ENCODE measurements at places on chromosomes 4 and X.
A peak's percentile ranks its signal among the peaks of the same experiment; 100 is the strongest.

DNA sequence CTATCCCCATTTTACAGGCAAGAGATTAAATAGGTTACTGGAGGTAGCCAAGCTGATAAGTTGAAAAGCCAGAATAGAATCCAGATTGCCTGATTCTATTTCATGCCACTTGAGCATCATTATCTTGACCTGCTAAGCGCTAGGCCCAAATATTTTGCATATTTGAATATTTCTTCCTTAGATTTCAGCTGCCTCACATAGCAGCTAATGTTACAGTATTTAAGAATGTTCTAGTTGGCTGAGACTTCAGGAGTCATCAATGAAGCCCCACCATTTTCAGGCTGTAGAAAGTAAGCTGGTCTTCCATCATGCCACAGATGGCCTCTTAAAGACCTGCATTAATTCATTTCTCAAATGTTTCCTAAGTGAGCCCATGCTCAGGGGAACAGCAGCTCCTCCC lies 121.4 kb downstream of the SHROOM3 start:
- no peak for DNase-seq

GRCh38 chr4:92451782-92452181 lies 148.0 kb downstream of the GRID2 start:
- no peak for DNase-seq

DNA sequence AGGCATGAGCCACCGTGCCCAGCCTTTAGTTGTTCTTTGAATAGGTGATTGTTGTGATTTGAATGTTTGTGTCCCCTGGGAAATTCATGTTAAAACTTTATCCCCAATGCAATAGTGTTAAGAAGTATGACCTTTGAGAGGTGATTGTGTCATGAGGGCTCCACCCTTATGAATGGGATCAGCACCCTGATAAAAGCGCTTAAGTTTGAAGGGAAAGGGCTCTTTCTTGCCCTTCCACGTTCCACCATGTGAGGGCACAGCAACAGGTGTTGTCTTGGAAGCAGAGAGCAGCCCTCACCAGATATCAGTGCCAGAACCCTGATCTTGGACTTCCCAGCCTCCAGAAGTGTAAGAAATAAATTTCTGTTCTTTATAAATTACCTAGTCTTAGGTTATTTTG lies 33.7 kb upstream of the RP2 start:
- no peak for DNase-seq

DNA sequence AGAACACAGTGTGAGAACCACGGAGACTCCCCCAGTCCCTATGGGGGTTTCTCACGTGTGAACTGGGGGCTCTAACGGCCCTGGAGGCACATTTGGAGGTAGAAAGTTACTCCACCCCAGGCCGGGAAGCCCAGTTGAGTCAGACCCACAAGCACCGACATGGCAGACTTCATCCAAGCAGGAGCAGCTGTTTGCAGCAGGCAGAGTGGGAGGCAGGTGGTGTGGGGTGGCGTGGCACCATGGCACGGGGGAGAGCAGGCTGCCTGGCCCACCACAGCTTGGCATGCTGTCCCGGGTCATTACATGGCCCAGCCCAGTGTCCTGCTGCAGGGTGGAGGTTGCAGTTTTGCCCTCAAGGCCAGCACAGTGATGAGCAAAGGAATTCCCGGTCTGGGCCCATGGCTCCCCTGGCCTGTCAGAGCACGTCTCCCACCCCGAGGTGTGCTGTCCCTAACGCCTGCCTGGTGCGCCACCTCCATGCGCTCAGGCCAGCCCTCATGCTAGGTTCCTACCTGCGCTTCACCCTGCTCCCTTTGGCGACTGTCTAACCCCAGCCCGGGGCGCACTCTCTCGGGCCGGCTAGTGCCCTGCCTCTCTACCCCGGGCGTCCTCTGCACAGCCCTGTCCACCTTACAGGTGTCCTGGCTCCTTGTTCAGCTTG lies 90.6 kb upstream of the AFAP1 start:
- DNase-seq: no peak

- no peak for DNase-seq
Observed at GRCh38 chr4:76874176-76874575, 23.8 kb downstream of the SOWAHB start.

- no peak for DNase-seq
Observed at GRCh38 chr4:80189956-80190677, 7.2 kb upstream of the PRDM8 start.

DNA sequence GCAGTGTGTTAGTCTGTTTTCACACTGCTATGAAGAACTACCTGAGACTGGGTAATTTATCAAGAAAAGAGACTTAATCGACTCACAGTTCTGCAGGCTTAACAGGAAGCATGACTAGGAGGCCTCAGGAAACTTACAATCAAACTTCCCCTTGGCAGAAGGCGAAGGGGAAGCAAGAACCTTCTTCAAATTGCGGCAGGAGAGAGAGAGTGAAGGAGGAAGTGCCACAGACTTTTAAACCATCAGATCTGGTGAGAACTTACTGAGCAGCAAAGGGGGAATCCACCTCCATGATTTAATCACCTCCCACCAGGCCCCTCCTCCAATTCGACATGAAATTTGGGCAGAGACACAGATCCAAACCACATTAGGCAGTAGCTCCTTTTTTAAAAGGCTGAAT lies 59.2 kb upstream of the LEF1 start:
- no peak for DNase-seq

DNA sequence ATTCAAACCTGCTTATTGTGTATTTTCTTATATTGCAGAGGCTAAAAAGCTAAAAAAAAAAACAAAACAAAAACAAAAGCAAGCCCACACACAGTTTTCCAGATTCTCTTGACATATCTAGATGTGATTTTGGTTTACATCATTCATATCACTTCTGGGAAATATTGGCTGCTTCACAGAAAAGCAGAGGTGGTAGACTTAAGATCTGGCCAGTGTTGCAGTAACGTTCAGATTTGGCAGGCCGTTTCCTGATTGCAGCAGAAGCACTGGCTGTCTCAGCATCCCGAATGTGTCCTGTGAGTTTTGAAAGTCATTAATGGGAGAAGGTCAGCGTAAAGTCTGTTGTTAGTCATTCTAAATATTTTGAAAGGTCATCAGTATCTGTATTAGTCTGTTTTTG lies 2062.0 kb downstream of the ARAP2 start:
- DNase-seq: no peak

- peak; percentile 44 for DNase-seq
Observed at GRCh38 chrX:28586981-28587551, at the start of gene IL1RAPL1. Gene IL1RAPL1, plus strand, starts transcription at chrX:28587446.

- no peak for DNase-seq
Observed at GRCh38 chrX:10124506-10125247, 32.1 kb upstream of the CLCN4 start.

DNA sequence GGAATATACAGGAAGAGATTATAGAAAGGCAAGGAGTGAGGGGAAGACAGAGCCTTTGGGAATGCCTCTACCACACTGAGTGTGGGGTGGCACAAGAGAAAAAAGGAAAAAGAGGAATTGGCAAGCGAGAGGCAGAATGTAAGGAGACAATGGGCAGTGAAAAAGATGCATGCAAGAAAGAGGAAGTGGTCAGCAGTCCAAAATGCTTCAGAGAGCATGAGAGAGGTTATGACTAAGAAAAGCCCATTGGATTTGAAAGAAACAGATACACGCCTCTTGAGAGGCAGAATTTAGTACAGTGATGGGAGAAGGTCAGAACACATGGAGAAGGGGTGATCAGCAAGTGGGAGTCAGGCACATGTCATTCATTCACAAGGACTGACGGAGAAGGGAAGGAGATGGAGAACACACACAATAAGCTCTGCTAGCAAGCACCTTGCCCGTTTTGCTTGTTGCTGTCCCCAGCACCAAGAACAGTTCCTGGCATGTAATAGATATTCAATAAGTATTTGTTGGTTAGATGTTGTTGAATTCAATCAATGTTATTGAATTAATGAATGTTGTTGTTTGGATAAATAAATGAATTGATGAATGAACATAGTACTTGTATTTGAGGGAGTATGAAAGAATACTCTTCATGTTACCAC lies 6.3 kb downstream of the DCHS2 start:
- DNase-seq: no peak

DNA sequence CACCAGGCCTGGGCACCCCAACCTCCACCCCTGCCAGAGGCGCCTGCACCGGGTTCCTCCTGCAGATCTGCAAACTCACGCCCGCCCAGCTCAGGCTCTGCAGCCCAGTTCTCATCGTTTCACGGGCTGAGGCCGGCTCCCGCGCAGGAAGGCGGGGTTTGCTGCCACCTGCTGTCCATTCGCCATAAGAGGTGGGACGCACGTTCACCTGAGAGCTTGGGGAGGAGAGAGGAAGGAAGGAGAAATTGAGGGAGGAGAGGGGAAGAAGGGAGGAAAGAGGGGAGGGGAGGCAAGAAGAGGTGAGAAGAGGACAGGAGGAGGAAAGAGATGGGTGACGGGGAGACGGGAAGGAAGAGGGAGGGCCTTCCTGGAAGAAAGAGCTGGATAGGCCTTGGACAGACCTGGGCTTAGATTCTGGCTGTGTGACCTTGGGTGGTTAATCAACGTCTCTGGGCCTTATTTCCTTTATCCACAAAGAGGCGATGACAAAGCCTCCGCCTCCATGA lies 114.5 kb downstream of the ADRA2C start:
- DNase-seq: peak; percentile 69

DNA sequence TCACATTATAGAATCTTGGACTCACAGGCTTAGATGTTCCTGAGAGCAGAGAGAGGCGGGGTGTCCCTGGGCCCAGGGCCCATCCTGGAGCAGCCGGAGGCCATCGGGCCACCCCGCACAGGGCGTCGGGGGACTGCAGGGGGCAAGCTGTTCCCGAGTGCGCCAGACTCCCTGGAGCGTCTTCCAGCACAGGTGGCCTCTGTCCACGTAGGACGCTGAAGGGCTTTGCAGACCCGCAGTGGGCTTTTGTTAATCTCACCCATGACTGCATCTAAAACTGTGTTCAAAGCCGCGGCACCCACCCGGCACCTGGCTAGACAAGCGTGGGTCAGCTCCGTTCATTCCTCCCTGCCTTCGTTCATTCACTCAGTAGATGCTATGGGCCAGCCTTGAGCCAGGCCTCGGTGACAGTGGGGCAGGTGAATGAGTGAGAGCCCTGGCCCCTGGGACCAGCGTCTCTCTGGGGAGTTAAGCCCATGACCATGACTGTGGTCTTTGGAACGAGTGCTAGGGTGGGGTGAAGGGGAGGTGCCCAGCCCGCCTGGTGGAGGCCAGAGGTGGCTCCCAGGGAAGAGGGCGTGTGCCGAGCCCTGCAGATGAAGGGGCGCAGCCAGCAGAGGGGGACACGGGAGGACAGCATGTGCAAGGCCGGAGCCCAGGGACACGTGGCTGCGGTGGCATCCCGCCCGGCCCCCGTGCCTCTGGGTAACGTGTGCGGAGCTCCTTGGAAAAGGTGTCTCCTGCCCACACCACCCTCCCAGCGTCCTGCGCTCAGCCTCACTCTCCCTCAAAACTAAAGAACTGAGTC lies 98.3 kb downstream of the HMX1 start:
- DNase-seq: no peak

DNA sequence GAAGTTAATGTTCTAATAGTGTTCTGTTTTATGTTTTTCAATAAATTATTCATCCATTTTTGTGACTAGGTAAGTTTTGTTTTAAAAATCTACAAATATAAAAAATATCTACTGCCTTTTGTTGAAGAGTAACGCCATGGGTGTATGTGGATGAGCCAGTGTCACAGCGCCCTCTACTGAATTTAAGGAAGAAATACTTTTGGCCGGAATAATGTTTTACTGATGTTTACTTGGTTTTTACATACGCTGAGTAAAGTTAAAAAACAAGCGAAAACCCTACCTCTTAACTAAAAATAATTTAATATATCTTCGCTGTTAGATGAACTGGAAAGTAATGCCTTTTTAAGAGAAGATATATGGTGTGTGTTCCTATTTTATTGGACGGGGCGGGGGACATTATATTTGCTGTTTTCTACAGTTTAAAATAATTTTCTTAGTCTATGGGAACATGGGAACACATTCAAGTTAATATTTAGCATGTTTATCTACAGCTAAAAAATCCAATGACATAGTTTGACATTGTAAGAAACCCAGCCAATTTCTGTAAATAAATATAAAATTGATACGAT lies 86.1 kb downstream of the CPE start:
- peak; percentile 33 for DNase-seq

DNA sequence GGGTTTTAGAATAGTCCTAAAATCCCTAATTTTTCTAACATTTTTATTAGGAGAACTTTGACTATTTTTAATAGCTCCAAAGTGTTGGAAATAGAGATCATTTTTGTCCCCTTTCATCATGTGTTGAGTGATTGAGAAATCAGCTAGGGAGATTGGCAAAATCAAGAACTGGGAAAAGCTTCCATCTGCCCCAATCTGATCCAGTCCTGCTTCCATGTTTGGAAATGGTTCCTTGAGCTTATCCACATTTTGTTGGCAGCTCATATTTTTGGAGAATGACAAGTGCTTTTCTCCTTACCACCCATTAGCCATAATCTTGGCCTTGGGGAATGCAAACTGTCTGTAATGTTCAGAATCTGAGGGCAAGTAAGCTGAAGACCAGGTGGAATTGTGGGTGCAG lies 73.9 kb downstream of the SYNPO2 start:
- no peak for DNase-seq

- DNase-seq: no peak
Observed at GRCh38 chrX:48816014-48816810, 10.1 kb upstream of the ERAS start.

DNA sequence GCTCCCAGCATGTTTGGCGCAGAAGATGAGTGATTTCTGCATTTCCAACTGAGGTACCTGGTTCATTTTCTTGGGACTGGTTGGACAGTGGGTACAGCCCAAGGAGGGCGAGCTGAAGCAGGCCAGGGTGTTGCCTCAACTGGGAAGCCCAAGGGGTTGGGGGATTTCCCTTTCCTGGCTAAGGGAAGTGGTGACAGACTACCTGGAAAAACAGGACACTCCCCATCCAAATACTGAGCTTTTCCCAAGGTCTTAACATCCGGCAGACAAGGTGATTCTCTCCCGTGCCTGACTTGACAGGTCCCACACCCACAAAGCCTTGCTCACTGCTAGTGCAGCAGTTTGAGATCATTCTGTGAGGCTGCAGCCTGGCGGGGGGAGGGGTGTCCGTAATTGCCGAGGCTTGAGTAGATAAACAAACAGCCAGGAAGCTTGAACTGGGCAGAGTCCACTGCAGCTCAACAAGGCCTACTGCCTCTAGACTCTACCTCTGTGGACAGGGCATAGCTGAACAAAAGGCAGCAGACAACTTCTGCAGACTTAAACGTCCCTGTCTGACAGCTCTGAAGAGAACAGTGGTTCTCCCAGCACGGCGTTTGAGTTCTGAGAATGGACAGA lies 307.7 kb upstream of the ARSJ start:
- DNase-seq: no peak

- no peak for DNase-seq
Observed at GRCh38 chr4:73068491-73069337, 802 bp downstream of the COX18 start.

- DNase-seq: no peak
Observed at GRCh38 chrX:118736394-118737010, 9.1 kb downstream of the IL13RA1 start.

GRCh38 chr4:2731907-2732317 lies 24.2 kb downstream of the TNIP2 start:
- no peak for DNase-seq

- DNase-seq: no peak
Observed at GRCh38 chrX:130952266-130953043, 49.4 kb upstream of the ENOX2 start.

Data from COR-L47 (cell line).